ENCODE measurements at places on chromosomes 7 and 10.

- DNase-seq = no peak
Observed at GRCh38 chr10:5168897-5169420, 16.0 kb downstream of the AKR1C8 start.

- DNase-seq = no peak
Observed at GRCh38 chr7:862157-862556, 14.2 kb upstream of the GET4 start.

DNA sequence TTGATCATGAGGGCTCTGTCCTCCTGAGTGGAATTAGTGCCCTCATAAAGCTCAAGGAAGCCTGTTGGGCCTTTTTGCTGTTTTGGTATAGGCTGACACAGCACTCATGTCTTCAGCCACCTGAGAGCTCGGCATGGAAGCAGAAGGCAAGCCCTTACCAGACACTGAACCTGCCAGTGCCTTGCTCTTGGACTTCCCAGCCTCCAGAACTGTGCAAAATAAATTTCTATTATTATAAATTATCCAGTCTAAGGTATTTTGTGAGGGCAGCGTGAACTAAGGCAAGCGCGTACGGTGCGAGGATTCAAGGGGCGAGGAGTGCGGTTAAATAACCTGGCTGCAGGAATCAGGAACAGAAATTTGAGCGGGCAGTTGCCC is 281.5 kb upstream of the LYZL1 start:
- no peak for DNase-seq

- DNase-seq = no peak
Observed at GRCh38 chr10:10792681-10793080, 225.0 kb upstream of the CELF2 start.

DNA sequence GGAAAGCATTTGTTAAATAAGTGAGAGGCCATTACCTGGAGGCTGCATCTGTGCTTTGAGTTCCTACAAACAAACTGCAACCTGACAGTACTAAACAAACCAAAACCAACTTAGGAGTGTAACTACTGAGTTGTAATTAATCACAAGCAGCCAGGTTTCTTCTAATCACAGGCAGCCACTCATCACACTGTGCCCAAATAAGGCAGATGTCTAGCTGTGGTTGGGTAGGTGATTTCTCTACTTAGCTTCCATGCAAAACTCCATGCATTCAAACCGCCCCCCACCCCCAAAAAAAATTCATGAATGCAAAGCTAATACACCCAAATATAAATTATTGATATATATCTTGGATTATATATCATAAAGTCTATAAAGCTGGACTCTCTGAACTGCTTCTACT is 461.1 kb downstream of the ARL4A start:
- DNase-seq = no peak

- DNase-seq = no peak
Observed at GRCh38 chr7:112105584-112106530, 100.3 kb downstream of the DOCK4 start.

GRCh38 chr10:17256627-17257026 is 28.6 kb downstream of the VIM start:
- no peak for DNase-seq

DNA sequence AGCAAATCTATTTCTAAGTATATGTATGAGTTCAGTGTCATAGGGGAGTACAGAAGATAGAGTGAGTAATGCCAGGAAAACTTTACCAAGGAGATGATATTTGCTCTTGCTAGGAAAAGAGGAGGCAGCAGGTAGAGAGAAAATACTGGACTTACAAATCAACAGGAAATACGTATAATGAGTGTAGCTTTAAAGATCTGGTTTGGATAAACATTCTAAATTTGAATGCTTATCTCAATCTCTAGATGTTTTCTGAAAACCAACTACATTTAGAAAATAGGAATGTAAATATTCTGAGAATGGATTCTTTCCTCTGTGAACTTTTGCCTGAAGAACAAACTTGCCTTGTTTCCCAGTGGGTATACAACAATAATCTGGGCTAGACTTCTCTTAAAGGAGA is 46.9 kb upstream of the GNAI1 start:
- no peak for DNase-seq
